Vagina (tissue), 2 donors: ENCODE measurements at places on chromosomes 16 and 17.

- DNase-seq = no peak
Measured at GRCh38 chr17:34826332-34826731, 134.9 kb downstream of the CCT6B start.

DNA sequence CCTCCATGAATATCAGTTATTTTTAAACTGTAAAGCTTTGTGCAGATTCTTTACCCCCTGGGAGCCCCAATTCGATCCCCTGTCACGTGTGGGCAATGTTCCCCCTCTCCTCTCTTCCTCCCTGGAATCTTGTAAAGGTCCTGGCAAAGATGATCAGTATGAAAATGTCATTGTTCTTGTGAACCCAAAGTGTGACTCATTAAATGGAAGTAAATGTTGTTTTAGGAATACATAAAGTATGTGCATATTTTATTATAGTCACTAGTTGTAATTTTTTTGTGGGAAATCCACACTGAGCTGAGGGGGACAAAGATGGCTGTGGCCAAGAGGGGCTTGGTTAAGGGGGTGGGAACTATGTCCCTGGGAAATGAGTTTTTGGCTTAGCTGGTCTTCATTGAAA is 2.3 kb downstream of the CCL11 start:
- DNase-seq = no peak

GRCh38 chr17:45692661-45693060 is 91.5 kb upstream of the CRHR1 start:
- DNase-seq = no peak

- DNase-seq = no peak
Measured at GRCh38 chr16:75238132-75238852, 13.1 kb downstream of the BCAR1 start.

DNA sequence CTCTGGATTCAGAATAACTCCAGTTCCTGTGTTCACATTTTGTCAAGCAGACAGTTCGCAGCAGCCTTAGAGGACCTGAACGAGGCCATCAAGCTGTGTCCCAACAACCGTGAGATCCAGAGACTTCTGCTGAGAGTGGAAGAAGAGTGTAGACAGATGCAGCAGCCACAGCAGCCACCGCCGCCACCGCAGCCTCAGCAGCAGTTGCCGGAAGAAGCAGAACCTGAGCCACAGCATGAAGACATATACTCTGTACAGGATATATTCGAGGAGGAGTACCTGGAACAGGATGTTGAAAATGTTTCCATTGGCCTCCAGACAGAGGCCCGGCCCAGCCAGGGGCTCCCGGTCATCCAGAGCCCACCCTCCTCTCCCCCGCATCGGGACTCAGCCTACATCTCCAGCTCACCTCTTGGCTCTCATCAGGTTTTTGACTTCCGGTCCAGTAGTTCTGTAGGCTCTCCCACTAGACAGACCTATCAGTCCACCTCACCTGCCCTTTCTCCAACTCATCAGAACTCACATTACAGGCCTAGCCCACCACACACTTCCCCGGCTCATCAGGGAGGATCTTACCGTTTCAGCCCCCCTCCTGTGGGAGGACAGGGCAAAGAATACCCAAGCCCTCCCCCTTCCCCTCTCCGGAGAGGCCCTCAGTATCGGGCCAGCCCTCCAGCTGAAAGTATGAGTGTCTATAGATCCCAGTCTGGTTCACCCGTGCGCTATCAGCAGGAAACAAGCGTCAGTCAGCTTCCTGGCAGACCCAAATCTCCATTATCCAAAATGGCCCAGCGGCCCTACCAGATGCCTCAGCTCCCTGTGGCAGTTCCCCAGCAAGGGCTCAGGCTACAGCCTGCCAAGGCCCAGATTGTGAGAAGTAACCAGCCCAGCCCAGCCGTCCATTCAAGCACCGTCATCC is 25.9 kb downstream of the CYB561 start:
- DNase-seq = no peak

DNA sequence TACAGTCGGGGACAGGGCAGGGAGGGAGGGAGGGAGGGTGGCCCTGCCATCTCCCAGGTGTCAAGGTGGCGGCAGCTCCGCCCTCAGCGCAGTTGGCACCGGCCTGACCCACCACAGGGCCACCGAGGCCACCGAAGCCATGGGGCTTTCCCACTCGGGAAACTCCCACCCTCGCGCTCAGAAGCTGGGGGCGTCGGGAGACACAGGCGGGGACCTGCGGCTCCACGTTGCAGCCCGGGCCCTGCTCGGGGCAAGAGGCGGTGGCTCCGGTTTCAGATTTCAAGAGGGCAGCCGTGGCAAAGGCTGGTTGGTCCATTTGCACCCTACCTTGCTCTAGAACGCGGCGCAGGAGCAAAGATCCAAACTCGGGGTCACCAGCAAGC is 544 bp downstream of the CYB561 start:
- no peak for DNase-seq

- no peak for DNase-seq
Measured at GRCh38 chr17:78022425-78022824, 63.9 kb downstream of the TNRC6C start.

- DNase-seq = no peak
Measured at GRCh38 chr17:77098884-77099545, 41.8 kb upstream of the SEC14L1 start.

DNA sequence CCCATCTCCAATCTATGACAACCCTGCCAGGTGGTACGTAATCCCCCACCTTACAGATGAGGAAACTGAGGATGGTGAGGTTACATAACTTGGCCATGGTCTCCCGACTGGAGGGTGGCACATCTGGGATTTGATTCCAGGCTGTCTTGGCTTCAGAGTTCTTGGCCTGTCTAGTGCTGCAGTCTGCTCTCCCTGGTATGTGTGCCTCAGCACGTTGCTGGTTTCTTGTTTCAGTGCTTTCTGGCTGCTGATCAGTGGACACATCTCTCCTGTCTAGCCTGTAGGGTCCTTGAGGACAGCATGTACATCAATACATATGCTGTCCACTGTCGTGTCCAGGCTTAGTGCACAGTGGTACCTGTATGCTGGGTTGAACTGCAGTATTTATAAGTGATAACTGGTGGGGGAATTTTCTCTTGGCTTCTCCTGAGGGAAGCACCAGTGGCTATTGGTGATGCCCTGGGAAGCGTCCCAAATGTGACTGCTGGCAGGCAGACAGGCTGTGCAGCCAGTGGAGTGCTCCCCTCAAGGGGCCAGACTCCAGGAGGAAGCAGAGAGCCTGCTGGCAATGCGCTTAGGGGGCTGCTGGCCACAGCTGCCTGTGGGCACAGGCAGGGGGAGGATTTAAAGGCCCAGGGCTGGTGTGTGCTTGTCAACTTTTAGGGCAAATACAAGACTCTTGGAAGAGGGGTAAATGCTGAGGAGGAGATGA is 14.4 kb downstream of the CTRL start:
- DNase-seq = no peak

DNA sequence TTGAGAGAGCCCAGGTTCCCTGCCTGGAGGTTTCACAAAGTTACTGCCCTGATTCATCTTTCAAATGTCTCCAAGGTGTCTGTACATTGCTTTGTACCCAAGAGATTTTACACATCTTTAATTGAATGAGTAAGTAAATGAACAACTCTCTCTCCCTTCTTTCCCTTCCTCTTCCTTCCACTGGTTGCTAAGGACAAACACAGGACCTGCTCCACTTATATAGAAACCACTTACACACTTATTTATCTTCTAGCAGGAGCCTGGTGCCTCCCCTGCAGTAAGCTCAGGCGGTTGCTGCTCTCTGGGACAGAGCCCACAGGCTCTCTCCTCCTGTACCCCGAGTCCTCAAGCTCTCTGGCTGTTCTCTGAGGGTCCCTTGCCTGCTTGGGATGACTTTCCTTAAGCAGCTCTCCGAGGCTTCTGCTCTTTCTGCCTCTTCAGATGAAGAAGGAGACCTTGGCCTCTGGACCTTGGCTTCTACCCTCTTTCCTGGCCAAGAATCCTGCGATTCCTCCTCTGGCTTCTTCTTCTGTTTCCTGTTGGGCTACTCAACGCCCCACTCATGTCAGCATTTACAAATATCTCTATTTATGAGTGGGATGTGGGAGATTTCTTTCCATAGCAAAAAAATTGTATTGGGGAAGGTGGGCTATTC is 9.9 kb downstream of the PIRT start:
- no peak for DNase-seq

- DNase-seq = no peak
Measured at GRCh38 chr16:57828272-57829161, 26.2 kb upstream of the KIFC3 start.

DNA sequence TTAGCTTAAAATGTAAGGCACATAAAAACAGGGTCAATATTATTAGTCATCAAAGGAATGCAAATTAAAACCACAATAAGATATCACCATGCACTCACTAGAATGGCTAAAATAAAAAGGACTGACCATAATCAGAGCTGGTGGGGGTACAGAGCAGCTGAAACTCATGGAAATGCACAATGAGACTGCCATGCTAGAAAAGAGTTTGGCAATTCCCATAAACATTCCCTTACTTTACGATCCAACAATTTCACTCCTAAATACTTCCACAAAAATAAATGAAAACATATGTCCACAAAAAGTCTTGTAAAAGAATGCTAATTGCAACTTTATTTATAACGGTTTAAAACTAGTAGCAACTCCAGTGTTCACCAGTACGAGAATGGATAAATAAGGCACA is 36.1 kb upstream of the ERCC4 start:
- DNase-seq = no peak

DNA sequence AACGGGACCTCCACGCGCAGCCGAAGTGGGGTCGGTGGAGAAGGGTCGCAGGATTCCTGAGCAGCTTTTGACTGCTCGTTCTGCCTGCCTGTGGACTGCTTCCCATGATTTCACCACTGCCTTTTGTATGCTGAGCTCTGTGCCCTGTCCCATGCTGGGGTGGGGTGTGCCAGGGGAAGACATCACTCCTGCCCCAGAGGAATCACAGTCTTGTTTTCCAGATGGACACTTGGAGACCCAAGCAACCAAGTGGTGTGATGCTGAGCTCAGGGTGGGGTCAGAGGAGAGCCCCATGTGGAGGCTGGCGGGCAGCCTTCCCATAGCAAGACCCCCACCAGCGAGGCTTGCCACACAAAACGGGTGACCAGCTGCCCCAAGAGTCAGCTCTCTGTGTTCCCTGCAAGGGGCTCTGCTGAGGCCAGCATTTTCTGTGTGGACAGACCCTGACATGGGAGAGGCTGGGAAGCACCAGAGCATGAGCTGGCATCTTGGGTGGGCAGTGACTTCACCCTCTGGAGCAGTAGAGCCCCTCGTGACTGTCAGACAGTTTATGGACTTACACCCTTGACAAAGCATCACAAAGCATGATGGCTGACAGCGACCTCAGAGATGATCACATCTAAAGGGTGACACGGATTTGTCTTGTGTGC is 111.9 kb downstream of the GNAO1 start:
- no peak for DNase-seq

GRCh38 chr16:5852151-5852550 is 754.6 kb upstream of the EEF2KMT start:
- no peak for DNase-seq

GRCh38 chr16:3659251-3659650 is 4.8 kb downstream of the DNASE1 start:
- DNase-seq = no peak

DNA sequence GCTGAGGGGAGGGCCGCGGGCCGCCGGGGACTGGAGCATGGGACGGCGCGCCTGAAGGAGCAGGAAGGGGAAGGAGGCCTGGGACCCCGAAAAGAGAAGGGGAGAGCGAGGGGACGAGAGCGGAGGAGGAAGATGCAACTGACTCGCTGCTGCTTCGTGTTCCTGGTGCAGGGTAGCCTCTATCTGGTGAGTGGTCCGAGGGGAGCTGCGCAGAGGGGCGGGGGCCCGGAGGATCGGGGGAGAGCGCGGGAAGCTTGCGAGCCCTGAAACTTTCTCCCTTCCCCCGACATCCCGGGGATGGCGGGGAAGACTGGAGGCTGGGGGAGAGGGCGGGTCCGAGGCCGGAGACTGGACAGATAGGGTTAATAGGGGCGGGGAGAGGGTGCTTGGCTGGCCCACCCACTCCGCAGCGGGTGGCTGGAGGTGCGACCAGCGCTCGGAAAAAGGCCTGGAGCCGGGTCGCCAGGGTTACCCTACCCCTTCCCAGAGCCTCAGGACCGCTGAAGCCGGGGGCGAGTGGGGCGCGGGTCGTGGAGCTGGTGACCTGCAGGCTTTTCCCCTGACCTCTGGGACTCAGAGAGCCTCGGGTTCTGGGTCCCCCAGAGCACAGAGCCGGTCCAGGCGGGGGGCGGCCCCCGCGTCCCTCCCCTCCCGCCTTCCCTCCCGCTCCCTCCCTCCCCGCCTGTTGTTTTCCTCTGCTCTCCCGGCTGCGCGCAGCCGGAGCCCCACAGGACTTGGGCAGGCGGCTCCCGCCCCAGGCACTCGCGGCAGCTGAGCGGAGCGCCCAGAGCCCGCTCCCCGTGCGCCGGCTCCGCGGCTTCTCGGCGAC is 631 bp downstream of the NXPH3 start:
- no peak for DNase-seq

- DNase-seq = no peak
Measured at GRCh38 chr17:40625311-40625710, 22.3 kb downstream of the SMARCE1 start.

DNA sequence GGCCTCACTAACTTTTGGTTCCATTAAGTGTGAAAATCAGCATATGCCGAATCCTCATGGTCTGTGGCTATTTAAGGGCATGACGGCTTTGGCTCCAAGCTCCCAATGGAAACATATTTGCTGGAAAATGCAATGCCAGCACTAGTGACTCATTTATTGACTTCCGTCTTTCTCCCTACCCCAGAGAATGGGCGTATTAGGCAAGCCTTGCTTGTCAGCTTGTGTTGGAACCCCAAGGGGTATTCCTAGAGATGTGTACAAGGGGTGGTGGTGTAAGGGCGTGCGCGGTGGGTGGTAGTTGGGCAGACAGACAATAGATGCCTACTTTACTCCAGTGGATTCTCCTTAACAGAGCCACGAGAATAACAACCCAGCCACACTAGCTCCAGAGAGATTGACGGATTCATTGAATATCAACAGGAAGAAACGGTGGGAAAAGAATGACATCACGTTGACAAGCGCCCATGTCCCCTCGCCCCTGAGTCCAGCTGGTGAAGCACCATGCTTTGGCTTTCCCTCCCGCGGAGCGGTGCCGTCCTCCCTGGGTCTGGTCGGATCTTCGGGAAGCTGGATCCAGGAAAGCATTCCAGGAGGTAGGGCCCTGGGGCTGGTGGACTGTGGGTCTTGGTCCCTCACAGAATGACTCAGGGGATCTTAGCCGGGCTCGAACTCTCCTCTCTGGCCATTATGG is 10.3 kb downstream of the CD300LB start:
- peak; percentile 77 for DNase-seq

DNA sequence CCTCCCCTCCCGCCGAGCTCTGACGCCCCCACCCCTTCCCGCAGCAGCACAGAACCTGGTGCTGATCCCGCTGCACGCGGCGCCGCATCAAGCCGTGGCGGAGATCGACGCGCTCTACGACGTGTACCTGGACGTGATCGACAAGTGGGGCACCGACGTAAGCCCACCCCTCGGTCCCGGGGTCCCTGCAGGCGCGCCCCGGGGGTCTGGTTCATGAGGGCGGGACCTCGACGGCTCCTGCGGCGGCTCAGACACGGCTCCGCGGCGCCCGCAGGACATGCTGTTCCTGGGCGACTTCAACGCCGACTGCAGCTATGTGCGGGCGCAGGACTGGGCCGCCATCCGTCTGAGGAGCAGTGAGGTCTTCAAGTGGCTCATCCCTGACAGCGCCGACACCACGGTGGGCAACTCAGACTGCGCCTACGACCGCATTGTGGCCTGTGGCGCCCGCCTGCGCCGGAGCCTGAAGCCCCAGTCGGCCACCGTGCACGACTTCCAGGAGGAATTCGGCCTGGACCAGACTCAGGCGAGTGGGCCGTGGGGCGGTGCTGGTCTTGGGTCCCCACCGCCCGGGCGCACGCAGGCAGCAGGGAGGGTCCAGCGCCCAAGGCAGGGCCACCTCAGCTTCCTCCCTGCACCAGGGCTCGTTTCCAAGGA is 1.4 kb downstream of the DNASE1L2 start:
- DNase-seq = no peak

- DNase-seq = no peak
Measured at GRCh38 chr17:14605267-14605599, 304.4 kb downstream of the HS3ST3B1 start.
